ENCODE measurements at places on chromosomes 16 and 17.

DNA sequence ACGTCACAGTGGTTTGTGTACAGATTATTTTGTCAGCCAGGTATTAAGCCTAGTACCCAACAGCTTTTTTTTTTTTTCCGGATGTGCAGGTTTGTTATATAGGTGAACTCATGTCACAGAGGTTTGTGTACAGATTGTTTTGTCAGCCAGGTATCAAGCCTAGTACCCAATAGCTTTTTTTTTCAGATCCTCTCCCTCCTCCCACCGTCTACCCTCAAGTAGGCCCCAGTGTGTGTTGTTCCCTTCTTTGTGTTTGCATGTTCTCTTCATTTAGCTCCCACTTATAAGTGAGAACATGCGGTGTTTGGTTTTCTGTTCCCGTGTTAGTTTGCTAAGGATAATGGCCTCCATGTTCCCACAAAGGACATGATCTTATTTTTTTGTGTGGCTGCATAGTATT is 19.9 kb downstream of the RPTOR start:
- DNase-seq = no peak

DNA sequence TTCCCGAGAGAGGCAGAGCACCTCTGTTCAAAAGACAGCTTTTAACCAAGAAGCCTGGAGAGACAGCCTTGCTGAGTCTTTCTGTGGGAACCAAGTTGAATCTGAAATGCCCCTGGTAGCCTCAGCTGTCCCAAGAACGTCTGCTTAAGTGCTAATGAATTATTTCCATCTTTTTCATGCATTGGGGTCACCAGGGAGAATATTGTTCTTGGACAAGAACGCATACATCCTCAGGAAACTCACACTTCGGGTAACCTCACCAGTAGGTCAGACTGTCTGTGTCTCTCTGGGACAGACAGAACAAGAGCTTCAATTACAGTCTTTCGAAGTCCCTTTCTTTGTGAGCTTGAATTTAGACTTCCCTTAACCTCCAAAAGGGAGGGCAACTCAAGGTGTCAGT is 134.6 kb upstream of the ADAMTS18 start:
- DNase-seq = no peak

DNA sequence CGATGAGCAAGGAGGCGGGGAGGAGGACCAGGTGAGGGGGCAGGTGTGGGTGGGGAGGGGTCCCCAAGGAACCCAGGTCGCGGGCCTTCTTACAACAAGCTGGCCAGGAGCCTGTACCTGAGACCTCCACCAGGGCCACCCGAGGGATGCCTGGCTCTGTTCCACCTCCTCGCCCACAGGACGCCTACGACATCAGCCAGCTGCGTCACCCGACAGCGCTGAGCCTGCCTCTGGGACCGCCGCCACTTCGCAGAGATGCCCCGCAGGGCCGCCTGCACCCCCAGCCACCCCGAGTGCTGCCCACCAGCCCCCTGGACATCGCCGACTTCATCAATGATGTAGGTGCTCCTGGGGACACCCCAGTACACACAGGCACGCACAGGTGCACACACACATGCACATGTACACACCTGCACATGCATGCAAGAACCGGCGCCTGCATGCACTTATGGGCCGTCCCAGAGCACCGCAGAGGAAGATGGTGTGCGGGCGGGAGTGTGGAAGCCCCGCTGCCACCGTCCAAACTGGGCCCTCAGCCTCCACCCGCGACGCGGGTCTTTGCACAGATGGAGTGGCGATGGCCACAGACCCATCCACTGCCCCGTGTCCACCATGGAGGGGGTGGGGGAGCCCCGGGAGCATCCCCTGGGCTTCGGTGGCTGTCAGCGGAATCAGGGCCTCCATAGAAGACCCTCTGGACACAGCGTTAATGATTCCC is 6.6 kb downstream of the SLC22A31 start:
- no peak for DNase-seq

DNA sequence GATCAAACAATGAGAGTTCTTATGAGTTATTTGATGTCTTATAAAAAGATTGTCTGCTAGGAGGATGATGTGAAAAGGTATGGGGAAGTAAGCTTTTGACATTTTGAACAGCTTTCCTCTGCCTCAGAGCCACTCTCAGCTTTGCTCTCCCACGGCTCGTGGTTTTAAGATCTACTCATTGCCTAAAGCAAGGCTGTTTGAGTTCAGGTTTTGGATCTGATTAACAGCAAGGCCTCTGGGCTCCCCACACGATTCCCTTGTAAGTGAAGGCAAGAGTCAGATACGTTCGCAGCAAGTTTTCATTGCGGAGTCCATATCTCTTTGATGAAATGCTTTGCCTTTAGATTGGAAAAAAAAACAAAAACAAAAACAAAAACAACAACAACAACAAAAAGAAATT is 515.0 kb upstream of the SALL1 start:
- DNase-seq = no peak

GRCh38 chr17:4555873-4556759 is 932 bp upstream of the MYBBP1A start:
- DNase-seq = no peak

GRCh38 chr16:26382586-26382985 is 684.1 kb upstream of the C16orf82 start:
- DNase-seq = no peak

GRCh38 chr16:25009822-25010221 is 5.3 kb downstream of the ARHGAP17 start:
- DNase-seq = no peak

GRCh38 chr17:29388937-29389336 is 1.2 kb upstream of the TAOK1 start:
- no peak for DNase-seq
